ENCODE measurements at places on chromosomes 13 and 19. TPM values are rescaled to one million over a fixed set of nuclear protein-coding genes. Genes with fewer than 3 reads are reported as not detected.

Gene HSH2D
- not detected for total RNA-seq

DNA sequence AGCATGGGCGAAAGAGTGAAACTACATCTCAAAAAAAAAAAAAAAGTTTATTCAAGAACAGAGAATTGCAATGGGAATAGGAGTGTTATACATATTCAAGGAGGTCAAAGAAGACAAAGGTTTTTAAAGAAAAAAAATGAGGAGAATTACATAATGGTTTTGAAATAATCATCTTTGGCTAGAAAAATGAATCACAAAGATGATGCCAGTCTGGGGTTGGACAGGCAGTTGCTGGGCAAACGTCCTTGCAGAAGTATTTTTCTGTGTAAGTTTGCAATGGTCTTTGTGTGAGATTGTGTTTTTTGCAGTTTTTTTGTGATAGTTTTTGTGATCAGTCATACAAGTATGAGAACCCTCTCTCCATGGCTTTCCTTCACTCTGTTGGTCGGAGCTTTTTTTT lies 23.7 kb downstream of the LYPD3 start:
- no peak overlapping the region for H3K4me3 ChIP-seq
- no peak for DNase-seq
- H3K4me1 ChIP-seq = no peaks in the 10 kb centered on the region
- H3K27me3 ChIP-seq = peaks cover 3% of the 10 kb centered on the region
- no peak overlapping the region for H3K27ac ChIP-seq

- H3K4me3 ChIP-seq = no peak overlapping the region
- H3K4me1 ChIP-seq = no peaks in the 10 kb centered on the region
- no peaks in the 10 kb centered on the region for H3K36me3 ChIP-seq
- no peaks in the 10 kb centered on the region for H3K27me3 ChIP-seq
Measured at GRCh38 chr13:37395544-37395943, 203.0 kb downstream of the POSTN start.

- no peaks in the 10 kb centered on the region for H3K27me3 ChIP-seq
- no peak overlapping the region for H3K27ac ChIP-seq
- no peaks in the 10 kb centered on the region for H3K4me1 ChIP-seq
- H3K36me3 ChIP-seq = no peaks in the 10 kb centered on the region
Measured at GRCh38 chr13:92727118-92727517, 499.5 kb upstream of the GPC6 start.

- DNase-seq = no peak
- H3K36me3 ChIP-seq = no peaks in the 10 kb centered on the region
- H3K4me3 ChIP-seq = no peak overlapping the region
Measured at GRCh38 chr13:97018029-97018819, 23.9 kb upstream of the OXGR1 start.

Gene PDX1
- not detected for total RNA-seq

Gene ZNF749
- total RNA-seq = 11.4 TPM
